ENCODE measurements at places on chromosomes 5 and 9.

DNA sequence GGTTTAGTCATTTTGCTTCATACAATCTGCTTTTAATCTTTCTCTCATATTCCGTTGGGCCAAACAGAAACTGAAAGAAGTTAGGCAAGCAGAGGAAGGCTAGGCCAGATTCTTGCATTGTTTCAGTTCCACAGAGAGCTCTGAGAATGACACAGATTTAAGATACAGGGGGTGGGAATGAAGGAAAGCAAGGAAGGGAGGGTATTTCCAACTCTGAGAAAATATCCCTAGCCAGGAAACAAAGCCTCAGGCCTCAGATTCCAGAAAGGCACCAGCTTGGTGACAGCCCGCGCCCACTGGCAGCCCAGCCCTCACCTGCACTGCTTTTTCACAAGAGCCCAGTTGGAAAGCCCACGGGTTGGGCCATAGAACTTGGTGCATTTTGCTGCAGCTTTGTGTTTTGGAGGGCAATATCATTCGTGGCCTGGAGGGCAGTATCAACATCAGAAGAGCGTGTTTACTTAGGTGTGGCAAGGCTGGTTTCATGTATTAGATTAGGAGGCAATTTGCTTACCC is 63.5 kb downstream of the ENC1 start:
- no peak for DNase-seq

GRCh38 chr5:72126796-72127195 is 19.5 kb downstream of the MAP1B start:
- DNase-seq, result no peak

- no peak for DNase-seq
Measured at GRCh38 chr9:94656200-94656599, 16.9 kb upstream of the FBP1 start.

GRCh38 chr5:144405991-144406390 is 235.3 kb downstream of the KCTD16 start:
- DNase-seq, result no peak

DNA sequence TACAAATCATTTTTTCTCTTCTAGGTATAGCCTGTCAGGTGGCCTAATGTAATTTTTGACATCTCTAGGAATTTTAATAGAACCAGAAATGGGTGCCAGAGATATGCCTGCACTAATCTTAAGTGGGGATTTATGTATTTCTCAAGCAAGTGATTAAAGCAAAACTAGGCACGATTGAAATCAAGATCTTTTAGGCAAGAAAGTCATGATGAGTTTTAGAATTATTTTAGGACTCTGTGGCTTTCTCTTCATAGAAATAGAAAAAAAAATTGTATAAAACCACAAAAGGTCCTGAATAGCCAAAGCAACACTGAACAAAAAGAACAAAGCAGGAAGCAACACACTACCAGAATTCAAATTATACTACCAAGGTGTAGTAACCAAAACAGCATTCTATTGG is 952 bp upstream of the AMACR start:
- DNase-seq, result no peak

GRCh38 chr9:135887021-135887507 is 20.3 kb downstream of the CAMSAP1 start:
- DNase-seq, result no peak

DNA sequence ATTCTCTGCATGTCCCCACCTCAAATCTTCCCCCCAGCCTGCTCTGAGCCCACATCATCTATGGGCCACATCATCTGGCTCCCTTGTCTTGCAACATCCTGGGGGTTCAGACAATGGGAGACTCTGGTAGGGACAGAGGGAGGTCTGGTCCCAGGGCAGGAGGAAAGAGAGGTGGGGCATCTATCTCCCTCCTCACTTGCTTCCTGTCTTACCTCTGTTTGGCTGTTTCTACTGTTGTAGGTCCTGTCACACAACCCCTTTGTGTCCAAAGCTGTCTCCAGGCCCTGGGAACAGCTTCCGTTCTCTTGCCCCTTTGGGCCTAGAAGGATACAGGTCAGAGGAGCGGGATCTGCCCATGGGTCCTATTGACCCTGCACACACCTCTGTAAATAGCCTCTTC is 227.2 kb downstream of the NSG2 start:
- no peak for DNase-seq

- no peak for DNase-seq
Measured at GRCh38 chr5:41182666-41183065, 30.7 kb downstream of the C6 start.

DNA sequence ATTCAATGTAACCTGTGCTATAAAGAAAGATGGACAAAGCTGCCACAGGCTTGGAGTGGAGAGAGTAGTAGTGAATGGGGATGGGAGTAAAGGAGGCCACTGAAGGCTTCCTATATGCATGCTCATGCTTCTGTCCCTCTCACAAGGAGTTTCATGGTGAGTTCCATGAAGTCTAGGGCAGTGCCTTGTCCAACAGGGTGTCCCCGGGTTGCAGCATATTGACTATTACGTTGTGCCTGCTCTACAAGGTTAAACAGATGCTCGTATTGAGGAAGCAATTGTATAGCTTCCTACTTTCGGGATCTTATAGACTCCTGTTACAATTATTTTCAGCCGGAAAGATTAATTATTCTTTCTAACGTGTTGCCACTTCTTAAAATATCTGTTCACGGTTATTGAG is 129.1 kb upstream of the PIK3R1 start:
- DNase-seq, result no peak

DNA sequence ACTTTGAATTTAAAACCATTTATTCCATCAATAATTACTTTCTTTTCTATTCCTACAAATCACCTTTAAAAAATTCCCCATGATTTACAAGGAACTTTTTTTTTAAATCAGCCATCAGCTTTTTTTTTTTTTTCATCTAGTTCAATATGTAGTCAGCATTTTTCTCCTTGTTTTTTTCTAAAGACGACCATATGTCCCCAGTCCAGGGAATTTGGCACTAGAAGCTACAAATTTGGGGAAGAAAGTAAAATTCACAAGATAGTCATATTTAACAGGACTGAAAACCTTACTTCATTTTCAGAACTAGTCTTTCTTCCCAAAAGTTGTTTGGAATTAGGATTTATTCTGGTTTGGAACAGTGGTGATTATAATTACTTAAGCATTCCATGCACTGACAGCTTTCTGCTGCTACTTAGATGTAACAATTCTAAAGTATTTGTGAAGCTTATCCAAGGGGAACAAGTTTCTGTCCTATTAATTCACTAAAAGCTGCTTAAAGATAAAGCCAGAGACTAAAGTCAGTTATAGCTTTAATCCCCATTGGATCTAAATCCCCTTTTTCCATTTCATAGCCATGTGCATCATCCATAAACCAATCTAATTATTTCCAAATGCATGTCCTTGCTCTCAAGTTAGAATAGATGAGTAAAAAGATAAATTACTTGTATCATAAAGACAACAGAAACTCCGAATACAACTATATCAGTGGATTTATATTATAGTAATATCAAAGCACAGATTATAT is 7.4 kb upstream of the SNCAIP start:
- DNase-seq, result no peak

GRCh38 chr9:124218438-124218982 is 39.2 kb upstream of the NEK6 start:
- DNase-seq, result no peak

DNA sequence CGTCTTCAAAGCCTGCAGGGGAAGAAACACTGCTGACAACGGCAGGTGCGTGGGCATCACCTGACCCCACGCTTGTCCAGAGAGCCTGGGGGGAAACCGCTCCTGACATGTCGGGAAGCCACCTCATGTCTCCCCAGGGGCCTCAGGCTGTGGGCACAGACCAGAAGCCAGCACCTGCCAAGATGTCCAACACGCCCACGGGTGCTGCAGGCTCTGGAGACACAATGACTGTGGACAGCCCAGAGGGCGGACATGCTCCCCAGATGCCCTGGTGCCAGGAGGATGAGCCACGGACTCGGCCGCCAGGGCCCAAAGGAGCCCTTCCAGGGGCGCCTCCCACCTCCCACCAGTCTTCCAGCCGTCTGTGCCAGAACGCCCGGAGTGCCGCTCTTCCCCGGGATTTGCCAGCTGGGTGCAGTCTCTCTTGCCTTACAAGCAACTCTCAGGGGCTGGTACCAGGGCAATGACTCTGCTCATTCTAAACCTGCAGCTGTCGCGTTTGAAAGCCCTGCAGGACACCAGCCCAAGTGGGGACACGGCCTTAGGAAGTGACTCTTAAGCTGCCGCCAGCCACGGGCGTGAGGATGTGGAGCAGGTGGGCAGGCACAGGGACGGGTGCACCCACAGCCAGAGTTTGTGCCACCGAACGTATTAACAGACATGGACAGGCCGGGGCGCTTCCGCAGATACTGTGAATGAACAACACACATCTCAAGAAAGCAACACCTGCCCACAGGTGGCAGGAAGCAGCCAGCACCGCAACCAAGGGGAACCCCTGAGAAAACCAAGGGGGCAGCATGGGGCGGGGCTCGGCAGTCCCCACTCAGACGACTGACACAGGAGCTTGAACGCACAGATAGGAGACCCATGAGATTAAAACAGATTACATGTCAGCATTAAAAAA is 6.8 kb upstream of the LHX3 start:
- DNase-seq, result no peak

DNA sequence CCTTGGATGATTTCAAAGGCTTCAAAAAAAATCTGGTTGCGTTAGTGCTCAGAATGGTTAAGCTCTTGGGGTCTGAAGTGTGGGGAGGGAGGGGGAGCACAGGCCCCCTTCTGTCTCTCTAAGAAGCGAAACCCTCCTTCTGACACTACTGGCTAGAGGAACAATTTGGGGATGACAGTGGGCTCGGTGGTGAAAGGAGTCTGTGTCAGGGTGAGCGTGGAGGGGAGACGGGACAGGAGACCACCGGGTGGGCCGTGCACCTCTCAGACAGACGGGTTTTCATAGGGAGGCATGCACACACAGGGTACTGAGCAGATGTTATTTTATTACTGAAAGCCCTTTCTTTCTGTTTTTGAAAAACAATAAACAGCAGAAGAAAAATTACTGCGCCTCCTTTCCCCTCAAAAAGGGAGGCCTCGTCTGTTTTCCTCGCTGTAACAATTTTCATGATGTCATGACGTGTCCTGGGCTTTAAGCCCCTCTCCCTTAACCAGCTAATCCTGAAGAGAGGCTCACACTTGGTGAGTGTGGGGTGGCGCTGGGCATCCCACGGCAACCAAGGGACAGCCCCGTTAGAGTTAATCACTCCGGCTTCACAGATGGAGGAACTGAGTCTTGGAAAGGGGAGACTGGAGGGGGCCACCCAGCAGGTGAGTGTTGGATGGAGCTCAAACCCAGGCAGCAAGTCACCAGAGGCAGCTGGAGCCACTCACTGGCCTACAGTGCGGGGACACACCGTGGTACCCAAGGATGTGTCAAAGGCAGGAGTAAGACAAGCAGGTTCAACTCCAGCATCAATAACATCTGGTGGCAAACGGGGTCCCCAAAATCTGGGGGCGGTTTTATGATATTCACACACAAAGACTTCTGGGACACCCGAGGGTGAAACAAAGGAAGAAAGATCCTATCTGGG is 53.4 kb downstream of the PTCH1 start:
- DNase-seq, result no peak

GRCh38 chr5:39025456-39025855 is 48.7 kb downstream of the RICTOR start:
- DNase-seq, result no peak

DNA sequence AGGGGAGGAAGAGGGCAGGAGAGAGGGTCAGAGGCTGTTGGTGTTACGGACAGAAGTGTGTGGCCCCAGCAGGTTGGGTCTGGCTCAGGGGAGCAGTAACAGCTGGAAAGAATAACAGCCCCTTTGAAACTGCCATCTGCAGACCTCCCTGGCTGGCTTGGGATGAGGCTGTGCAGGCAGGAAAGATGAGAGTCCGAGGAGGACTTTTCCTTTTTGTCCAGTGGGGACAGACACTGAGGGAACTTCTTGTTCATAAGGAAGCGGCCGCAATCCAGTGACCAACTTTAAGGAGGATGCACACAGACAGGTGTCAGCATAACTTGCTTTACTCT is 14.8 kb upstream of the PLEKHG4B start:
- no peak for DNase-seq

GRCh38 chr5:63131626-63132285 is 553.1 kb downstream of the LRRC70 start:
- DNase-seq, result no peak

GRCh38 chr5:72266862-72267261 is 53.2 kb downstream of the MRPS27 start:
- DNase-seq, result no peak

DNA sequence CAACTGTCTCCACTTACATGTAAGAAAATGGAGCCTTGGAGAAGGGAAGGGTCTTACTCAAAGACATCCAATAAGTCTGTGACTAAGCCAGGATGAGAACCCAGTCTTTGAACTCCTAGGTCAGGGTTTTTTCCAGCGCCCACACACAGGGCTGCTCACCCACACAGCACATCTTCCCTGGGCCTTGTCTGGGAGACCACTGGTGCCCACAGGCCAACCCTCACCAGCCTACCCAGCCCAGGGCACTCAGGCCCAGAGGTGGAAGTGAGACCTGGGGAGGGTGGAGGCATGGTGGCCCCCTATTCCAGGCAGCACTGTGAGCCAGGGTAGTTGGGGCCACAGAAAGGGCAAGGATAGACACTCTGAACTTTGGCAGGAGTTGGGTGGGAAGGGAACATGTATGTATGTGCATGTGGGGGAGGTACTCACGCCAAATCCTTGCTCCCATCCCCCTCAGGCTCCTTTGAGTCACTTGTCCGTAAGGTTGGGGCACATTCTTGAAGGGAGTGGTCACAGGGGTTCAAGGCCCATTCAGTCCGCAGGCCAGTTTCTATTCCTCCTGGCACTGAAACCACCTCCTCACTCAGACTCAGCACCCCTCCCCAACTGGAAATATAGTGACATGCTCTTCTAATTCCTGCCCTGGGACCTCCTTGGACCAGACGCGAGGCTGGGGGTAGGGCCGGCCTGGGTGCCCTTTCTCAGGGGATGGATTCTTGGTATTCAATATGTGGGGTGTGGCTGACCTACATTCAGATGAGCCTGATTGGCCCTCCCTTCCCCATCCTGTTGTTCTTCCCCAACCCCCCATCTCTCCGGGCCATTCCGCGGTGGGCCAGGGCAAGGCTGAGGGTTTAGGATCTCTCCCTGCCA is 2.9 kb upstream of the SLC4A9 start:
- no peak for DNase-seq

- no peak for DNase-seq
Measured at GRCh38 chr9:130519927-130520326, 59.5 kb upstream of the FUBP3 start.

DNA sequence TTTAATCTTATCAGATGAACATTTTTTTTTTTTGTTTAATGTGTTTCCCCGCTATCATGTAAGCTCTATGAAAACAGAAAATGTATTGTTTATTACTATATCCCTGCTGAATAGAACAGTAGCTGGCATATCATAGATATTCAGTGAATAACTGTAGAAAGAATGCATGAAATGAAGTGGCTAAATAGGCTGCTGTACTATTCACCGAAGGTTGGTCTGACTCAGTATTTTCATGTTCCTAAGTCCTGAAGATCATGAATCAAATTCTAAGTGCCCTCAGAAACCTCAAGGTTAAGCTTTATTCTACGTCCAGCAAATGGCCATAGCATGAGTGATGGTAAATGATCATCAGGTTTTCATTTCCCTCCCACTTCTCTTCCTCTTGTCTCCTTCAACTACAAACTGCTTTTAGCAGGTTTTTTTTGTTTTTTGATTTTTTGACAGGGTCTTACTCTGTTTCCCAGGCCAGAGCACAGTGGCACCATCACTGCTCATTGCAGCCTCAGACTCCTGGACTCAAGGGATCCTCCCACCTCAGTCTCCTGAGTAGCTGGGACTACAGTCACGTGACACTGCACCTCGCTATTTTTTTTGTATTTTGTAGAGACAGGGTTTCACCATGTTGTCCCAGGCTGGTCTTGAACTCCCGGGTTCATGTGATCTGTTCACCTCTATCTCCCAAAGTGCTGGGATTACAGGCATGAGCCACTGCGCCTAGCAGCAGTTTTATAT is 19.1 kb upstream of the ZFAND5 start:
- no peak for DNase-seq

Measured in stimulated activated CD8-positive, alpha-beta memory T cell treated with anti-CD3 and anti-CD28 coated beads, Interleukin-4, amount 100 ng/mL, for 4 hours (primary cell).